ENCODE measurements at places on chromosomes 12 and 14. TPM values are rescaled to one million over a fixed set of nuclear protein-coding genes. Genes with fewer than 3 reads are reported as not detected.

TMPRSS12 gene
- total RNA-seq = not detected

PLEKHG7 gene
- total RNA-seq = 0.41 TPM

GPR162 gene
- total RNA-seq = 13.0 TPM

- no peak for DNase-seq
- no peaks in the 10 kb centered on the region for H3K36me3 ChIP-seq
- no peak overlapping the region for H3K27ac ChIP-seq
- no peaks in the 10 kb centered on the region for H3K4me1 ChIP-seq
- H3K27me3 ChIP-seq = peaks cover 57% of the 10 kb centered on the region
Observed at GRCh38 chr12:57765003-57765697, 1.7 kb downstream of the CYP27B1 start.

- H3K4me1 ChIP-seq = peaks cover 7% of the 10 kb centered on the region
- no peak for DNase-seq
- no peaks in the 10 kb centered on the region for H3K36me3 ChIP-seq
- no peaks in the 10 kb centered on the region for H3K27me3 ChIP-seq
Observed at GRCh38 chr12:121495746-121496145, 85.1 kb downstream of the KDM2B start.

GRCh38 chr12:24398605-24399004, 449.1 kb upstream of the SOX5 start:
- no peak overlapping the region for H3K4me3 ChIP-seq
- no peak overlapping the region for H3K27ac ChIP-seq
- no peaks in the 10 kb centered on the region for H3K4me1 ChIP-seq
- H3K36me3 ChIP-seq = no peaks in the 10 kb centered on the region
- H3K27me3 ChIP-seq = no peaks in the 10 kb centered on the region

GRCh38 chr14:24185026-24185425, 3.6 kb downstream of the IPO4 start:
- no peak overlapping the region for H3K4me3 ChIP-seq
- DNase-seq = no peak
- H3K27ac ChIP-seq = no peak overlapping the region
- peaks cover 65% of the 10 kb centered on the region for H3K36me3 ChIP-seq
- H3K27me3 ChIP-seq = no peaks in the 10 kb centered on the region

DNA sequence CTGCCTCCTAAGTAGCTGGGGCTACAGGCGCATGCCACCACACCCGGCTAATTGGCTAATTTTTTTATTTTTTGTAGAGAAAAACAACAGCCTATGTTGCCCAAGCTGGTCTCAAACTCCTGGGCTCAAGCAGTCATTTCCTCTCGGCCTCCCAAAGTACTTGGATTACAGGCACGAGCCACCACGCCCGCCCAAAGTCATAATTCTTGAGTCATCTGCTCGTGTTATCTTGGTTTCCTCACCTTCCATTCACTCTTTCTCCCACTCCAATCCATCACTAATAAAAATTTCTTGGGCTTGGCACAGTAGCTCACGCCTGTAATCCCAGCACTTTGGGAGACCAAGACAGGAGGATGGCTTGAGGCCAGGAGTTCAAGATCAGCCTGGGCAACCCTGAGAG, 32.0 kb downstream of the ITGA7 start:
- DNase-seq = peak; percentile 48
- H3K27me3 ChIP-seq = no peaks in the 10 kb centered on the region
- no peak overlapping the region for H3K4me3 ChIP-seq
- no peaks in the 10 kb centered on the region for H3K36me3 ChIP-seq

GRCh38 chr12:114684098-114684869, at the start of gene TBX3:
TBX3 (minus strand) TSS chr12:114684175; CDS start chr12:114683200, 975 bp downstream.
- peaks cover 46% of the 10 kb centered on the region for H3K27me3 ChIP-seq
- H3K27ac ChIP-seq = peak within 1 kb of the TSS; percentile 87

- no peaks in the 10 kb centered on the region for H3K36me3 ChIP-seq
- DNase-seq = no peak
- peaks cover 5% of the 10 kb centered on the region for H3K4me1 ChIP-seq
- H3K27ac ChIP-seq = no peak overlapping the region
Observed at GRCh38 chr12:85036733-85037132, 582 bp downstream of the LRRIQ1 start.

- no peak for DNase-seq
- H3K27me3 ChIP-seq = no peaks in the 10 kb centered on the region
- no peak overlapping the region for H3K4me3 ChIP-seq
- no peaks in the 10 kb centered on the region for H3K4me1 ChIP-seq
- H3K36me3 ChIP-seq = no peaks in the 10 kb centered on the region
Observed at GRCh38 chr12:50249464-50250182, 33.7 kb downstream of the LIMA1 start.
